Sigmoid colon (tissue), 7 donors: ENCODE measurements at places on chromosomes 11 and 22. TPM values are rescaled to one million over a fixed set of nuclear protein-coding genes. Genes with fewer than 3 reads are reported as not detected.

The PRR5L gene
- total RNA-seq: 5.8 TPM

The CTSF gene
- 124 TPM for total RNA-seq

The PTPN5 gene
- 0.83 TPM for total RNA-seq

The DGKZ gene
- 22.5 TPM for total RNA-seq

The CYP2D6 gene
- not detected for total RNA-seq

The OR51L1 gene
- not detected for total RNA-seq

The SLC15A3 gene
- 12.8 TPM for total RNA-seq

The DENND6B gene
- 2.1 TPM for total RNA-seq
